ENCODE measurements at places on chromosomes 12 and 14. TPM values are rescaled to one million over a fixed set of nuclear protein-coding genes. Genes with fewer than 3 reads are reported as not detected.
A peak's percentile ranks its signal among the peaks of the same experiment; 100 is the strongest.

GRCh38 chr14:34965912-34966311 lies 16.9 kb upstream of the SRP54 start:
- DNase-seq: no peak

- no peak for DNase-seq
Measured at GRCh38 chr12:69466867-69467266, 3.3 kb upstream of the FRS2 start.

- no peak for DNase-seq
Measured at GRCh38 chr12:104050436-104050835, 449 bp upstream of the GLT8D2 start.

The CIROP gene
- not detected for polyA plus RNA-seq

- peak; percentile 46 for DNase-seq
Measured at GRCh38 chr12:63917864-63918799, 73.6 kb downstream of the SRGAP1 start.

DNA sequence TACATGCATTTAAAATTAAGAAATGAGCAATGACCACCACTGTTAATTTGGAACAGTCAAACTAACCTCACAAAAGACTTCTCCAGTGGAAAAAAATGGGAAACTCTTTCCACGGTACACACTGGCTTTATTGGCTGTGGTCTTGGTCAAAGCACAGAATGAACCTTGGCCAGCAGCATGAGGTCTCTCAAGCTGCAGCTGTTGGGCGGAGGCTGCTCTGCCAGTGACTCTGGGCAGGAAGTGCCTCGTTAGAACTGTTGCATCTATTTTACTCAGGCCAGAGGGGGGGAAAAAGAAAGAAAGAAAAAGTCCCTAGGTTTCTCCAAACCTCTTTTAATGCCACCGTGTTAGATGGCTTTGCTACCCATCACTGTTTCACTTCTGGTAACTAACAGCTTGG lies 279.8 kb upstream of the DIO2 start:
- DNase-seq: no peak

DNA sequence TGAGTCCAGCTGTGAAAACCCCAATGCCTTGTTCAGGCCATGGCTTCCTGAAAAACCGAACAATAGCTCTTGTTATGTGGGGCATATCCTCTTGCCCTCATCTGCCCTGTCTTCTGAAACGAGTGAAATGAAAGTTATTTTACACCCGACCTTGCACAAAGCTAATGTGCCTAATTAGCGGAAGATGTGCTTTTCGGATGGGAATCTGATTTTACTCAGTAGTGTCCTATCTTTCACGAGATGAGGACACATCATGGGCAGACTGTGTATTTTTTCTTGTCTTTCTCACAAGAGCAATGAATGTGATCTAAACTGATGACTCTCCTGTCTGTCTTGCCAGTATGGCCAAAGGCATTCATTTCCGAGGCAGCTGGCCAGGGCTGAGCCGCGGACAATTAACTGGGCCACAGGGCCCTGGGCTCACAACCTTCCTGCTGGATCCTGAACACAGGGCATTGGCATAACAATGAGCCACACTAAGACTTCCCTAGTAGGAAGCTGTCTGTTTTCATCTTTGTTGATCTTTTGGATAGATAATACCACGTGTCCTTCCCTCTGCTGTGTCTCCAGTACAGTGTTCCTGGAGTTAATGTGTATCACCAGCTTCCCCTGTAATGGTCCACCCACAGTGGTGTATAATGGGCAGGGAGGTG lies 86.0 kb upstream of the HIF1A start:
- no peak for DNase-seq

DNA sequence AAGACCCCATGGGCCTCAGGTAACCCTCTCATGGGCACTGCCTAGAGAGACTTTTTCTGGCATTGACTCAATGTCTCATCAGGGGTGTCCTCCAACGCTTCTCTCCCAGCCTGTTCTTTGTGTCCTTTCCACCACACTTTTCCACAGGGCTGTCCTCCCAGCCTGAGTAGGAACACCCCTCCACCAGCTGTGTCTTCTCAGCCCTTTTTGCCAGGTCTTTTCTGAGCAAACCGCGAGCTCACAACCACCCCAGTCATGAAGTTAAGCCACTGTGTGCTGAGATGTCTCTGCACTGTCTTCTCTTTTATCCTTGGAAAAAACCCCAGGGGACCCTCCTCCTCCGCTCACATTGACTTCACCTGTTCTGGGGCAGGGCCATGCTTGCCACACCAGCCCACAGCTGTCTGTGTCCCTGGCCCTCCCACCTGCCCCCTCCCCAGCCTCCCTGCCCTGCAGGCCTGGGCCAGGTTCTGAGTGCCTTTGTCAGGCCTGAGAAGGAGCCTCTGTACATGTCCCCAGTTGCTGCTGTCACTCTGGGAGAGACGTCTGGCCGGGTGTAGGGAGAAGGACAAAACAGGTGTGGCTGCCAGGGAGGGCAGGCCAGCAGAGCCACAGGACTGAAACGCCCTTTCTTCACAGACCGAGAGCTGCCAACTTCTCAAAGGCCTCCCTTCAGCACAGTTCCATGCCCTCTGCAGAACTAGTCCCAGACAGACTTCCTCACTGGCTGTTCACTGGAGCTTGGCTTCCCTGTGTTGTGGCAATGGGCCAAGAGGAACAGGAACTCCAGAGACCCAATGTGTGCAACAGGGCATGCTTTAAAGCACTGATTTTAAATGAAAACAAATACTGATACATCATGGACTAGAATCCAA lies 50.5 kb upstream of the PNMA1 start:
- DNase-seq: no peak

Measured in left renal pelvis (tissue), 4 donors.